ENCODE measurements at places on chromosomes 11 and 22. TPM values are rescaled to one million over a fixed set of nuclear protein-coding genes. Genes with fewer than 3 reads are reported as not detected.

NCAM1 gene
- 2.3 TPM for polyA plus RNA-seq

PRODH gene
- polyA plus RNA-seq, result 2.6 TPM

SMIM35 gene
- polyA plus RNA-seq, result not detected

FGF4 gene
- polyA plus RNA-seq, result not detected

PYGM gene
- 3.2 TPM for polyA plus RNA-seq

CDC42BPG gene
- polyA plus RNA-seq, result 9.7 TPM

STX3 gene
- polyA plus RNA-seq, result 10.0 TPM

OR4C16 gene
- not detected for polyA plus RNA-seq

KDM4E gene
- polyA plus RNA-seq, result not detected

MMP1 gene
- 0.09 TPM for polyA plus RNA-seq

KRTAP5-8 gene
- not detected for polyA plus RNA-seq

SORL1 gene
- 3.2 TPM for polyA plus RNA-seq

P2RY2 gene
- not detected for polyA plus RNA-seq

RCOR2 gene
- polyA plus RNA-seq, result 0.59 TPM

PTPN5 gene
- 1.8 TPM for polyA plus RNA-seq

APOL5 gene
- not detected for polyA plus RNA-seq

C11orf71 gene
- 6.9 TPM for polyA plus RNA-seq

OR52E2 gene
- not detected for polyA plus RNA-seq

APOA5 gene
- not detected for polyA plus RNA-seq

HDAC10 gene
- 23.7 TPM for polyA plus RNA-seq

PLEKHA7 gene
- 18.7 TPM for polyA plus RNA-seq

APOBEC3F gene
- 0.94 TPM for polyA plus RNA-seq

DEFB131B gene
- not detected for polyA plus RNA-seq

OR51G1 gene
- polyA plus RNA-seq, result not detected

KCNA4 gene
- 0.18 TPM for polyA plus RNA-seq

STK33 gene
- not detected for polyA plus RNA-seq

SLC5A1 gene
- polyA plus RNA-seq, result not detected

DDT gene
- polyA plus RNA-seq, result 642 TPM

POU2AF1 gene
- not detected for polyA plus RNA-seq

LIF gene
- polyA plus RNA-seq, result 117 TPM

FOSL1 gene
- 28.1 TPM for polyA plus RNA-seq

ABCC8 gene
- 1.7 TPM for polyA plus RNA-seq

C1QTNF5 gene
- 45.3 TPM for polyA plus RNA-seq

OR6T1 gene
- polyA plus RNA-seq, result not detected

RBMXL2 gene
- not detected for polyA plus RNA-seq

SLC25A17 gene
- 9.4 TPM for polyA plus RNA-seq

OR51B4 gene
- not detected for polyA plus RNA-seq

TRIM66 gene
- polyA plus RNA-seq, result 3.1 TPM

ACRV1 gene
- not detected for polyA plus RNA-seq

TCN2 gene
- 38.3 TPM for polyA plus RNA-seq

TPBGL gene
- polyA plus RNA-seq, result not detected

CHCHD10 gene
- polyA plus RNA-seq, result 75.1 TPM

SLC22A8 gene
- not detected for polyA plus RNA-seq

SGSM1 gene
- polyA plus RNA-seq, result 0.92 TPM

CNTF gene
- polyA plus RNA-seq, result 0.56 TPM

MISFA gene
- polyA plus RNA-seq, result 0.90 TPM

HBG2 gene
- not detected for polyA plus RNA-seq

H19 gene
- polyA plus RNA-seq, result 191 TPM

CCDC116 gene
- 0.67 TPM for polyA plus RNA-seq

AIFM3 gene
- 0.79 TPM for polyA plus RNA-seq

LBHD1 gene
- 5.2 TPM for polyA plus RNA-seq

UBQLNL gene
- polyA plus RNA-seq, result 0.08 TPM

Data from adipose tissue (tissue), 3 donors.